ENCODE measurements at places on chromosomes 6 and 20. TPM values are rescaled to one million over a fixed set of nuclear protein-coding genes. Genes with fewer than 3 reads are reported as not detected.

DNA sequence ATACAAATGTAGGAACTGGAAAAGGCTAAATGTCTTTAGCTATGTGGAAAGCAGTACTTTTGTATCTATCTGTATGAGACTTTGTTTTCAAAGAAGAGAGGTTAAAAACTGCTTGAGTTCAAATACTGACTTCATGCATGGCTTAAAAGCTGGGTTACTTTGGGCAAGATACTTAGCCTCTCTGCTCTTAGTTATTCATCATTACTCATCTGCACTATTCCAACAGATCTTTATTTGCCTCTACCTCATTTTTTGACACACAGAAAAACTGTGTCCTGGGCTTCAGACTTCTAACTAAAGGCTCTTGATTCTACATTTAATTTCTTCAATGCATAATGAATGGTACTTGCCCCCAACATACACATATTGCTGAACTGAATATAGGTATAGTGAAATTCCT is 114.8 kb downstream of the DST start:
- H3K36me3 ChIP-seq = peaks cover 43% of the 10 kb centered on the region
- no peaks in the 10 kb centered on the region for H3K27me3 ChIP-seq
- no peak overlapping the region for H3K27ac ChIP-seq

DNA sequence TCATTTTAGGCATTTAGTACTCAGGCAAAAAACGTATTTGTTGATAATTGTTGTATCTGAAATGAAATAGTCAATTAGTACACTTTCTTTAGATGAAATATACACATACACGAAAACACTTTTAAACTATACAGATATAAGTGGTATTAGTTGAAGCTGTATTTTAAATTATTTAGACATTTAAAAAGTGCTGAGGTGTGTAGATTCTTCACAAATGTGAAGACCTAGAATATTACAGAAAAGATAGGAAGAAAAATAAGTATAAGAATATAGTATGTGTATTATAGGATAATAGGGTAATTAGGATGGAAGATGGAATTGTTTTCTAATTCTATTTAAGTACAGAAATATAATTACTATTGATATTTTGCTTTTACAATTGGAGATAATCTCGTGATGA is 4.6 kb downstream of the ZFAND3 start:
- H3K27ac ChIP-seq = no peak overlapping the region
- H3K36me3 ChIP-seq = no peaks in the 10 kb centered on the region
- DNase-seq = no peak
- H3K4me1 ChIP-seq = peaks cover 32% of the 10 kb centered on the region
- H3K4me3 ChIP-seq = no peak overlapping the region
- H3K27me3 ChIP-seq = no peaks in the 10 kb centered on the region

DNA sequence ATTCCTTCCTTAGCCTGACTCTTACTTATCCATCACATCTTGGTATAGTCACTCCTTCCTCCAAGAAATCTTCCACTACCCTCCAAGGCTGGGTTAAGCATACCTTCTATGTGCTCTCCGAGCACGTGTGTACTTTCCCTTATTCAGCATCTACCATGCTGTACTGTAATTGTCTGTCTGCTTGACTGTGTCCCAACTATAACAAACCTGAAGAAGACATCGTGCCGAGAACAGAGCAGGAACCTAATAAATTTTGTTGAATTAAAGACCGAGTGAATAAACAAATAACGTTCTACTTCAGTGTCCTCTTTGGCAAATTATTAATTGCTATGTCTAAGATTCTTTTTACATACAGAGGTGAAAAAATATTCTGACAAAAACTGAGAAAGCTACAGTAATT is 35.8 kb downstream of the USP49 start:
- H3K4me3 ChIP-seq = no peak overlapping the region
- no peak for DNase-seq
- H3K27me3 ChIP-seq = no peaks in the 10 kb centered on the region
- no peaks in the 10 kb centered on the region for H3K36me3 ChIP-seq
- no peaks in the 10 kb centered on the region for H3K4me1 ChIP-seq

- DNase-seq = no peak
- no peak overlapping the region for H3K27ac ChIP-seq
- H3K36me3 ChIP-seq = no peaks in the 10 kb centered on the region
- no peak overlapping the region for H3K4me3 ChIP-seq
- no peaks in the 10 kb centered on the region for H3K4me1 ChIP-seq
These were observed 184.2 kb upstream of the RALGAPA2 start for GRCh38 chr20:20896606-20897005.

Gene AVP
- total RNA-seq = not detected

GRCh38 chr6:124073021-124073420 is 269.4 kb downstream of the NKAIN2 start:
- H3K4me1 ChIP-seq = no peaks in the 10 kb centered on the region
- DNase-seq = no peak
- no peak overlapping the region for H3K4me3 ChIP-seq
- H3K27me3 ChIP-seq = peaks cover 3% of the 10 kb centered on the region
- H3K36me3 ChIP-seq = no peaks in the 10 kb centered on the region
- no peak overlapping the region for H3K27ac ChIP-seq

DNA sequence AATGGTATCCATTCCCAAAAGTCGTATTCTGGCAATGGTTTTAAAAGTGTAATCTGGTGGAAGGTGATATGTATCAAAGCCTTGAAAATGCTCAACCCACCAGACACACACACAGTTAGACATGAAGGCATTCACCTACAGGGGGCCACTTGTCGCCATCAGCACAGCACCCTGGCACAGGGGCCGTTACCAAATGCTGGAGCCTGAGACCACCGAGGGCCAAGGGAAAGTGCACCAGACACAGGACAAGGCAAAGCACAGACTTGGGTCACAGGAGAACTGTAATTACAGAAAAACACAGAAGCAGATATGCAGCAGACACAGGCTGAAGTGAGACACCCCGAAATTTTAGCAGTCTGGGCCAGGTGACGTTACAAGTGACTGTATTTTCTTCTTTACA is 9.3 kb downstream of the TAF4 start:
- no peak overlapping the region for H3K27ac ChIP-seq
- no peak for DNase-seq
- peaks cover 2% of the 10 kb centered on the region for H3K4me1 ChIP-seq

Gene GSTA1
- 160 TPM for total RNA-seq

DNA sequence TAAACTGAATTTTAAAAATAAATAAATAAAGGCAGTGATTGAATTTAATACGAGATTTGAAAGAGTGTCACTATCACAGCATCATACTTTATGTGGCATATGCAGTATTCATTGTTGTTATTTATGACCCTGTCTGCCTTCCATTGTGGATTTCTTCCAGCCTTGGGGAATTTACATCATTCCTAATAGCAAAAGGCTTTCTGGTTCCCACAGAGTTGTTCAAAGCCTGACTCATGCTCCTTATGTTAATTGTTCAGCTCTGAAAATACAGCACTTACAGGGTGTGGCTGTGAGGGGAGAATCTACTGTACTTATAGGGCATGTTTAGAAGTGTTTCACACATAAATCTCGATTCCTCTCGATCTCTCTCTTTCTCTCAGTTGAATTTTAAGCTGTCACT is 54.4 kb downstream of the JAG1 start:
- no peak overlapping the region for H3K27ac ChIP-seq
- H3K27me3 ChIP-seq = no peaks in the 10 kb centered on the region
- H3K36me3 ChIP-seq = peaks cover 3% of the 10 kb centered on the region
- no peak overlapping the region for H3K4me3 ChIP-seq
- no peaks in the 10 kb centered on the region for H3K4me1 ChIP-seq
- DNase-seq = no peak

DNA sequence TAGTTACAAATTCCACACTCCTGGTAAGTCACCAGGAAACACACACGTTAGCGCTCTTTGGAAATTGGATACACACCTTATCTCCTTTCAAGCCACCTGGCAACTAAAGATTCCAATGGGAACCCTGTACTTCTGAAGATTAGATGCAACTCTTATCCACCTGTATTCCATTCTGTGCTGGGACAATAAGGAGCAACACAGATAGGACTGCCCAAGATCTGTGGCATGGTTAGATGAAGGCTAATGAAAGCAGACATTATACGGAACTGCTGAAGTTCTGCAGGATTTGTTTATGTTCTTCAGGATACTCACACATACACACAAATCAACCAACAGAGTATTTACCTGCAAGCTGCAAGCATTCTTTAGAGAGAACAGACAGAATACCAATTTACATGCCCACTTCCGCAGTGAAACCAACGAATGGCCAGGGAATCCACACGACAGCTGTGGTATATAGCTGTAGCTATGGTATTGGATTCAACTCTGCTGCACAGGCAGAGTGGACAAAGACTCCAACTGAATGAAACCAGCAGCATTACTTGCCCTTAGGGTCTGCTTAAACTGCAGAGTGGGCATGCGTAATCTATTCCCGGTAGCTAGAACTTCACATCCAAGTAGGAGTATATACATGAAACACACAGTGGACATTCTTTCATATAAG is 12.0 kb downstream of the NCOA5 start:
- H3K4me3 ChIP-seq = no peak overlapping the region
- peaks cover 4% of the 10 kb centered on the region for H3K4me1 ChIP-seq
- no peaks in the 10 kb centered on the region for H3K27me3 ChIP-seq

Gene PRSS35
- total RNA-seq = 3.3 TPM

- DNase-seq = no peak
- no peak overlapping the region for H3K27ac ChIP-seq
- H3K27me3 ChIP-seq = no peaks in the 10 kb centered on the region
- H3K36me3 ChIP-seq = no peaks in the 10 kb centered on the region
These were observed 3.7 kb downstream of the PYGB start for GRCh38 chr20:25251558-25251957.

GRCh38 chr20:21134883-21135493 is 9.1 kb downstream of the KIZ start:
- H3K4me3 ChIP-seq = no peak overlapping the region
- H3K27me3 ChIP-seq = no peaks in the 10 kb centered on the region
- no peak overlapping the region for H3K27ac ChIP-seq
- H3K4me1 ChIP-seq = no peaks in the 10 kb centered on the region
- H3K36me3 ChIP-seq = peaks cover 2% of the 10 kb centered on the region

Gene OR12D3
- total RNA-seq = not detected

DNA sequence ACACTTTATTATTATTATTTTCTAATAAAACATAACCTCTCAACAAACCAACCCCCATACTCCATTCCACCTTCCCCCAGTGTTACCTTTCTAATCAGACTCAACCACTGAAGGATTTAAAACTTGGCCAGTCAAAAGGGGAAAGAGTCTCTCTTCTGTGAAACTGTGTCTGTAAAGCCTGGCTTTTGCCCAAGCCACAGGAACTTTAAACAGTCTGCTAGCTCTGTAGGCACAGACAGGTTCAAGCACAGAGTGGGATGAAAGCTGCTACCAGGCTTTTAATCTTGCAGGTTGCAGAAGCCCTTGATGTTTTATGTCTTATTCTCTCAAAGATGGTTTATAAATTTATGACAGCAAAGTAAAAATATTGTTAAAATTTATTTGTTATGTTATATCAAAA is 585.7 kb downstream of the TENT5A start:
- H3K27ac ChIP-seq = no peak overlapping the region
- H3K4me1 ChIP-seq = no peaks in the 10 kb centered on the region
- no peak overlapping the region for H3K4me3 ChIP-seq
- H3K27me3 ChIP-seq = no peaks in the 10 kb centered on the region
- DNase-seq = no peak
- H3K36me3 ChIP-seq = no peaks in the 10 kb centered on the region

GRCh38 chr6:24666097-24666640 is 530 bp downstream of the TDP2 start:
- H3K27ac ChIP-seq = peak overlapping the region; percentile 79
- H3K27me3 ChIP-seq = no peaks in the 10 kb centered on the region
- peaks cover 3% of the 10 kb centered on the region for H3K36me3 ChIP-seq
- peak overlapping the region; percentile 54 for H3K4me3 ChIP-seq

GRCh38 chr6:39855356-39855995 is 63.3 kb downstream of the DAAM2 start:
- no peak for DNase-seq
- H3K27ac ChIP-seq = no peak overlapping the region
- no peak overlapping the region for H3K4me3 ChIP-seq
- H3K27me3 ChIP-seq = no peaks in the 10 kb centered on the region
- H3K36me3 ChIP-seq = peaks cover 10% of the 10 kb centered on the region

DNA sequence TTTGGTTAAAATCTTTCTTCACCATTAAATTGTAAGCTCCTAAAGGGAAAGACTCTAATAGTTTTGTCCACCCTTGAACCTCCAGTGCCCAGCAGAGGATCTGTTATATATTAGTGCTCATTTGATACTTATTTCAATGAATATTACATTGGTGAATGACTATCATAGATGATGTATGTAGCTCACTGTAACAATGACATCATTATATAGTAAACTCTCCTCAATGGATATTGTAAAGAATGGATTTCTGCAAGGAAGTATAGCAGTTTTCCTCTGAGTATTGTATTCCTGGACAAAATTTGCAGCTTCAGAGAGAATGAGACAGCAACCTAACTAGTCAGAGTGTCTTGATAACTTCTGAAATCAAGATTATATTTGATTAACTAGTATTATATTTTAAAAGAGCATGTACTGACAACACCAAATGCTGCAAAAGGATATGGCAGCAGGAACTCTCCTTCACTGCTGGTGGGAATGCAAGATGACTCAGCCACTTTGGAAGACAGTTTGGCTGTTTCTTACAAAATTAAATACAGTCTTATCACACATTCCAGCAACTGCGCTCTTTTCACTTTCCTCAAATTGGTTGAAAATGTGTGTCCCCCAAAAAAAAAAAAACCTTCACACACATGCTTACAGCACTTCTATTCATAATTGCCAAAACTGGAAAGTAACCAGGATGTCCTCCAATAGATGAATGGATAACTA is 189.8 kb upstream of the OPRM1 start:
- H3K27ac ChIP-seq = no peak overlapping the region
- no peaks in the 10 kb centered on the region for H3K27me3 ChIP-seq
- H3K4me1 ChIP-seq = no peaks in the 10 kb centered on the region
- H3K4me3 ChIP-seq = no peak overlapping the region

GRCh38 chr6:48426636-48427035 is 315.6 kb upstream of the PTCHD4 start:
- no peak overlapping the region for H3K27ac ChIP-seq
- no peaks in the 10 kb centered on the region for H3K36me3 ChIP-seq
- no peak for DNase-seq
- H3K27me3 ChIP-seq = peaks cover 3% of the 10 kb centered on the region
- no peak overlapping the region for H3K4me3 ChIP-seq

GRCh38 chr20:1438361-1438760 is 28.3 kb downstream of the NSFL1C start:
- H3K4me3 ChIP-seq = no peak overlapping the region
- no peaks in the 10 kb centered on the region for H3K4me1 ChIP-seq
- H3K27ac ChIP-seq = no peak overlapping the region
- peaks cover 27% of the 10 kb centered on the region for H3K36me3 ChIP-seq
- DNase-seq = no peak

Gene ABT1
- total RNA-seq = 9.2 TPM

GRCh38 chr6:133743621-133744020 is 145.3 kb upstream of the TCF21 start:
- H3K4me3 ChIP-seq = no peak overlapping the region
- no peaks in the 10 kb centered on the region for H3K27me3 ChIP-seq
- H3K27ac ChIP-seq = no peak overlapping the region
- H3K36me3 ChIP-seq = no peaks in the 10 kb centered on the region

GRCh38 chr6:114449659-114450058 is 106.8 kb upstream of the HS3ST5 start:
- no peaks in the 10 kb centered on the region for H3K4me1 ChIP-seq
- DNase-seq = no peak

Data from liver (tissue), 10 donors.